ENCODE measurements at places on chromosomes 12 and 14. TPM values are rescaled to one million over a fixed set of nuclear protein-coding genes. Genes with fewer than 3 reads are reported as not detected.

DNA sequence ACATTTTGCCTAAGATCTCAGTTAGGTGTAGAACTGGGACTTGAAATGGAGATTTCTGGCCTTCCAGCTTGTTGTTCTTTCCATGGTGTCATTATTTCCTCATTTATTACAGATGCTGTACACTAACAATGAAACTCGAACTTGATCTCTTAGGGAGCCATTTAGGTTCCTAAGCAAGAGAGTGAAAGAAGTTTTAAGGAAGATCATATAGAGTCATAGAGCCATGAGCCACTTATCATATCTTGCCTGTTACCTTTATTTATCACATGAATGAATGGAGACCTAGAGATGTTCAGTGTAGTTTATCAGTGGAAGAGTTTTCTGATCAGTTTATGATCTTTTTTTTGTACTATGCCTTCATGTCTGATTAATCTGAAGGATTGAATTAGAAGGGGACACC lies 9.9 kb downstream of the HELB start:
- no peak overlapping the region for H3K27ac ChIP-seq
- H3K36me3 ChIP-seq: peaks cover 21% of the 10 kb centered on the region
- DNase-seq: no peak
- H3K4me1 ChIP-seq: peaks cover 66% of the 10 kb centered on the region
- H3K27me3 ChIP-seq: no peaks in the 10 kb centered on the region
- H3K4me3 ChIP-seq: peak overlapping the region; percentile 19

- peaks cover 87% of the 10 kb centered on the region for H3K4me1 ChIP-seq
- peak; percentile 68 for DNase-seq
- H3K27me3 ChIP-seq: no peaks in the 10 kb centered on the region
- no peak overlapping the region for H3K4me3 ChIP-seq
- peak overlapping the region; percentile 54 for H3K27ac ChIP-seq
- H3K36me3 ChIP-seq: peaks cover 48% of the 10 kb centered on the region
Measured at GRCh38 chr12:6957151-6957701, 6.1 kb downstream of the PTPN6 start.

- H3K36me3 ChIP-seq: no peaks in the 10 kb centered on the region
- no peaks in the 10 kb centered on the region for H3K4me1 ChIP-seq
- no peak for DNase-seq
- H3K4me3 ChIP-seq: no peak overlapping the region
- H3K27ac ChIP-seq: no peak overlapping the region
- no peaks in the 10 kb centered on the region for H3K27me3 ChIP-seq
Measured at GRCh38 chr14:73394317-73394716, 64.0 kb downstream of the NUMB start.

GRCh38 chr14:83463500-83464098 lies 1929.9 kb upstream of the SEL1L start:
- H3K4me3 ChIP-seq: no peak overlapping the region
- H3K4me1 ChIP-seq: no peaks in the 10 kb centered on the region
- H3K36me3 ChIP-seq: no peaks in the 10 kb centered on the region
- H3K27ac ChIP-seq: no peak overlapping the region
- no peaks in the 10 kb centered on the region for H3K27me3 ChIP-seq
- DNase-seq: no peak

DNA sequence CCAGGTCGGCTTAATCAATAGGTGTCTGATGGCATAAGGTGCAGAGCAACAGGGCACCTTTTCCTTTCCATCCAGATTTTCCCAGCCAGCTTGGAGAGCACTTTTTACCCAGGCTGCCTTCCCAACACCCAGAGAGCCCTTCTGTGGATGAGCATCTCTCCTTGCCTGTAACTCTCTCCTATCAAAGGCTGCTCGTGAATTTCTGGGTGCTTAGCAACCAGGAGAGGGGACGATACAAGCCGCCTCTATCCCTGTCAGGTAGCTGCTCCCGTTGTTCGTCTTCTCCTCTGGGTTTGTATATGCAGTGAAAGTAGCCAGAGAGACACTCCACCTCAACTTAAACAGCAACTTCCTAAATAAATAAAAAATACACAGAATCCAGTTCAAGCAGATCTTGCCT lies 124.2 kb downstream of the CACNA1C start:
- no peak overlapping the region for H3K27ac ChIP-seq
- DNase-seq: no peak
- H3K4me1 ChIP-seq: no peaks in the 10 kb centered on the region
- H3K36me3 ChIP-seq: no peaks in the 10 kb centered on the region
- H3K4me3 ChIP-seq: no peak overlapping the region

CLEC9A gene
- total RNA-seq: not detected

MYF5 gene
- total RNA-seq: not detected
